NT2/D1 (cell line): ENCODE measurements at places on chromosomes 3 and 15.

DNA sequence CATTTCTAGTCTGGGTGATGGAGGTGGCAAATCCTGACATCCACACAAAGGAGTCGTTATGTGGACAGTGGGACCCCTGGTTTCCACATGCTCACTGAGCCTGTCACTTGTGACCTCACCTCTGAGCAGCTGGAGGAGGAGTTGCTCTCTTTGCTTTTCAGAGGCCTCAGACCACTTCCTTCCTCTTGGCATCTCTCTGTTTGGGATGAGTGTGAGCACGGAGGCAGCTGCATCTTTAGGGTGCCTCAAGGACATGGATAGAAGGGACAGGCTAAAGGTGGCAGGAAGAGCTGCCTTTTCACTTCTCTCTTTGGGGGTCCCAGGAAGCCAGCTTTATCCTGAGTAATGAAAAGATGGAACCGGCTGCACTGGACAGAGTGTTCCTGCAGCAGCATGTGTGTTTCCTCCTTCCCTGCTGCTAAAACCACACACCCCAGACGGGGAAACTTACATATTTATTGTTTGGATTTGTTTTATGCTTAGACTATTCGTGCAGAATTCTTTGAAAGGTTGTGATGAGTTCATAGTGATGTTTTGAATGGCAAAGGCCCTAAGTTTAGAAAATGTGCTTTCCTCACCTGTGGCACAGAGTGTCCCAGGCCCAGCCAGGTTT is 31.8 kb downstream of the GPR171 start:
- DNase-seq: no peak

GRCh38 chr3:115550285-115550761 is 73.0 kb upstream of the GAP43 start:
- DNase-seq: no peak

GRCh38 chr3:190883973-190884832 is 21.7 kb upstream of the GMNC start:
- peak; percentile 47 for DNase-seq

GRCh38 chr3:107206945-107207344 is 170.3 kb upstream of the CCDC54 start:
- no peak for DNase-seq

DNA sequence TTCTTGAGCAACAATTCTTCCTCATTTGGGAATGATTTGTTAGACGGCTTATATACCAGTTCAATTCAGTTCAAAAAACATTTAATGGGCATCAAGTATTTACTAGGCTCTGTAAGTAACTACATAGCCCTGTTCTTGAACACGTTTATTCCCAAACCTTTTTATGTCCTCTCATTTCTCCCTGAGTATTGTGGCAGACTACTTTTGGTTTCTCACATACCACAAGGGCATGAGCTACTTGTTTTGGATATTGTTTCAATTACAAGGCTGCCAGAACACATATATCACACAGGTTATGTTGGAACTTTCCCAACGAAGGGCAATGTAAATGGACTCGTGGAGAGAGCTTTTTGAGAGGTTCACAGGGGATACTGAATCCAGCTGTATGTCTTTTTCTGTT is 363.8 kb upstream of the NAALADL2 start:
- no peak for DNase-seq
